ENCODE measurements at places on chromosomes 5 and 9. TPM values are rescaled to one million over a fixed set of nuclear protein-coding genes. Genes with fewer than 3 reads are reported as not detected.

IL17B gene
- not detected for total RNA-seq

CNTNAP3B gene
- not detected for total RNA-seq

ZBTB6 gene
- 11.8 TPM for total RNA-seq

CEL gene
- 2.8 TPM for total RNA-seq

WDR36 gene
- 32.0 TPM for total RNA-seq
